Dermis blood vessel endothelial cell (primary cell): ENCODE measurements at places on chromosomes 3 and 15.

GRCh38 chr3:10547413-10547812, 42.0 kb upstream of the ATP2B2 start:
- DNase-seq: no peak

DNA sequence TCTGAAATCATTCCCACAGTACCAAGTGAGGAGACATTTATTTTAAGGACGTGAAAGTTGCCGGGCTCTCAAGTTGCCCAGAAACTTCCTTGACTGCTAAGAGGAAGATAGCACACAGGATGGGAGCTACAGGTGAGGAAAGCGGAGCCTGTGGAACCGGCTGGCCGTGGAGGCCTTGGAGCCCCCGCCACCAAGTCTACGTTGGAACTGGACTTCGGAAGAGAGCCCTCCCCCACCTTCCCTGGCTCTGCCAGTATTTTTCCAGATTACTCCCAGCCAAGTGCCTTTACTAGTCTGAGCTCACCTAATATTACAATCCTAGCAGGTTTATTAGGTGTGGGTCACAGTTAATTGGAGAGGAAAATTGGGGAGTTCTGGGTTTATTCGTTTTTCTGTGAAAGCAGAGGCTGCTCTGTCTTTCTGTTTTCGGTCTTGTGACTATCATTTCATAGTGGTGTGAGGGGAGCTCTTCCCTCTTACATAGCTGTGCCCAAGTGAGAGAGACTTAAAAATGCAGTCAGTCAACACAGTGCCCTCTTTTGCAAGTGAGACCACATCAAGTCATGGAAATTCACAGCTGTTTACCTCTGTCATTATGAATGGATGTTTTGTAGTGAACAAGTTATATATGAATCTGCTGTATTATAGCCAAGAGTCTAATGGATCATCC, 6.8 kb downstream of the BOC start:
- no peak for DNase-seq

- no peak for DNase-seq
Measured at GRCh38 chr15:101171954-101172353, 79.9 kb downstream of the CHSY1 start.

GRCh38 chr3:159074756-159075701, 273.2 kb downstream of the MFSD1 start:
- DNase-seq: no peak

DNA sequence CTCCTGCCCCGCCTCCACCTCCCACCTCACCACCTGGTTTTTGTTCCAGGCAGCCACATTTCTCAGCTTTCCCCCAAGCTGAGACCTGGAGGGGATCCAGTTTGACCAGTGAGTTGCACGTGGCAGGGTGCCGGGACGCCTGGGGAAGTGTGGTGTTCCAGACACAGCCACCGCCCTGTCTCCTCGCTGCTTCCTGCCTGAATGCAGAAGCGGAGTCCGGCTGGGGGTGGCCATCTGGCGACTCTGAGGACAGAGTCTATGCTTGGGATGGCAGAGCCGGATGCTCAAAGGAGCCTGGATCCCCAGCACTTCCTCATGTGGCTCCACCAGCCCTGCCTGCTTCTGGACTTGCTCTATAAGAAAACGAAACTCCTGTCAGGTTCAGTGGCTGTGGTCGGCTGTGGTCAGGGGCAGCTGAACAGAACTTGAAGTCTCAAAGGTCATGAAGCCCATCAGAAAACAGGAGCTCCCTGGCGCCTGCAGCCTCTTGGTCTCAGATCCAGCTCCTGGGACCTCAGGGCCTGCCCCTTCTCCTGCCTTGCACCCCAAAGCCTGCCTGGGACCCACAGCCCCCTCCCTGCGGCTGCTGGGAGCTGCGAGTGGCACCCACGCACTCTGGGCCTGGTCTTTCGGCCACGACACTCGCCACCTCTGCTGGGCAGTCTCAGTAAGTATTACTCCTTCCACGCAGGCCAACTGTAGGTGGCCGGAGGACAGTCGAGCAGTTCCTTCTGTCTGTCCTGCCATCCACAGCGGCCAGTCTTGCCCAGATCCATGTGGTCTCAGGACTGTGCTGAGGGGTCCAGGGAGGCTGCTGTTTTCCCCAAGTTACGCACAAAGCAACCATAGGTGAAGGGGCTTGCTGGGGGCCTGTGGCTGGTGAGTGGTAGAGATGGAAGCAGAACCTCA, 112.8 kb upstream of the MEF2A start:
- peak; percentile 66 for DNase-seq

DNA sequence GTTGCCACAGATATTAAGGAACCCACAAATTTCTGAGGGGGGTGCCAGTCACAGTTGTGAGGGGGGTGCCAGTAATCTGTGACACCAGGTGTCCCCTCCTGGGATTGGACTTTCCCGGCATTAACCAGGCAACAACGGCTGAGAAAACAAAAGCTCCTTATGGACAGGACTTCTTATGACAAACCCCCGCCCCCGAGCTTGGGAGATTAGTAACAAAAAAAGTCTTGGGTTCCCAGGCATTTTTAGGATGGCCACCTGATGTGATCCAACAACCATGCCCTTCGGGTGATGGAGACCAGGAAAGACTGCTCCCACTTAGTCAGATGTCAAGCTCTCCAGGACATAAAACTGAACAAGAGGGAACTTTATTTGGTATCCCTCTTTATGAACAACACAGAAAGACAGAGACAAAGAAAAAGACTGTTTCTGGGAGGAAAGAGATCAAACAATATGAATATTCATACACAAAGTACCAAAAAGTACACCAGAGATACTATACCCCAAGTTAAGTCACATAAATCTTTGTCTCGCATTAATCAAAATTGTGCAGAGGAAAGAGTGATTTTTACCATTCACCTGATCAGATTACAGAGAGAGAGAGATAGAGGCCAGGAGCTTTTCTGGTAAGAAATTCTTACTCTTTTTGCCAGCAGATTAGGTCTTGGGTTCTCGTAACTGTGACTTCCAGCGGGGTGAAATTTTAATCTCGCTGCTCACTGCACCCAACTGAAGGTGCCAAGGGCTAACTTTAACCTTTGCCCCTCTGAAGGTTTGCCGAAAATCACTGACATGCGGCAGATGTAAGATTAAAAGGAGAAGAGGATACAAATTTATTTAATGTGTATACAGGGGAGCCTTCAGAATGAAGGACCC, 61.6 kb downstream of the OSTN start:
- DNase-seq: no peak

DNA sequence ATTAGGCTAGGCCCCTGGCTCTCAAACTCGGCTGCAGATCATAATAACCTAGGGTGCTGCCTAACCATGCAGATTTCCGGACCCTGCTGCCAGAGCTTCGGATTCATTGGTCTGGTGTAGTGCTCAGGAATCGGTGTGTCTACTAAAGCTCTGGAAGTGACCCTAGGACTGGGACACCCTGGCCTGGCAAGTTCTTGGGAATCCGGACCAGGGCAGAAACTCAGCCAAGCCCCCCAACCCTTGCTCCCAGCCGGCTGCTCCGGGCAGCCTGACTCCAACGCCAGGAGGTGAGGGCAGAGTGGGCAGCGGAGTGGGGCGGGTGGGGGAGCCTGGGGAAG, 23.0 kb downstream of the IGDCC3 start:
- no peak for DNase-seq

GRCh38 chr3:189166321-189166720, 5.5 kb upstream of the TPRG1 start:
- DNase-seq: no peak

DNA sequence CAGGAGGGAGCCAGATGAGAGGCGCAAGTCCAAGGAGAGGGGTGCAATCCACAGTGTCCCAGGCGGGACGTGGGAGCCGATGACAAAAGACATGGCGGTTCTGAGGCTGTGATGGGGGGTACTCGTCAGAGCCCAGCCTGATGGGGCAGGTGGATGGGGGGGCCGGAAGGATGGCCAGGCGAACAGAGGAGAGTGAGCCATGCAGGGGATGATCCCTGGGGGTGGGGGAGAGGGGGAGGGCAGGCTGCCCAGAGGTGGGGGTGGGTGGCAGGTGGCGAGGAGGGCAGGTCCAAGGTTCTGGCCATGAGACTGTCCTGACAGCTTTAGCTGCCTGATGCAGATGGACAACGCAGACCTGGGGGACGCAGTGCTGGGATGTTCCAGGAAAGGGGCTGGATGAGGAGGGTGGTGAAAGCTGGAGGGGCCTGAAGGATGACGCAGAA, 8.9 kb upstream of the CSPG4 start:
- no peak for DNase-seq

GRCh38 chr3:44529927-44530326, 25.1 kb upstream of the ZKSCAN7 start:
- peak; percentile 54 for DNase-seq

- DNase-seq: peak; percentile 98
Measured at GRCh38 chr15:66803182-66803729, 101.2 kb downstream of the SMAD6 start.

GRCh38 chr3:190541560-190541959, 27.7 kb downstream of the IL1RAP start:
- DNase-seq: no peak

- no peak for DNase-seq
Measured at GRCh38 chr3:186054792-186055352, 54.0 kb downstream of the ETV5 start.

DNA sequence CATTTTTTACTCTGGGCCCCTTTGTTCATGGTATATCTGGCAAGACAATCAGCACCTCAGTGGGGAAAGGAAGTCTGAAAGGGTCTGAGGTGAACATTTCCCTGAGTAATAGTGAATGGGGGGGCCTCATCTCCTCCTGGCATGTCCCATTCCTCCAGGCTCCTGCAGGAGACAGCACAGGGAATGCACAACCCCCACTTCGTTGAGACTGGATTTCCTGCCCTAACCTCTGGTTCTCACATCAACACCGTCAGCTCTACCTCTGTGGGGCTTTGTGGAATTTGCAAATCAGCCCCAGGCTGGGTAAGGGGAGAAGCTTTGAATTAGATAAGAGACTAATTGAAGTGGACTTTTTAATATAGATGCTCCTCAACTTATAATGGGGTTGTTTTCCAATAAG, 168.3 kb upstream of the TRIM42 start:
- no peak for DNase-seq

- DNase-seq: peak; percentile 8
Measured at GRCh38 chr3:154430014-154430413, at the start of gene GPR149. Gene GPR149 (minus strand): TSS chr3:154430190. CDS start chr3:154429615, 575 bp downstream.

DNA sequence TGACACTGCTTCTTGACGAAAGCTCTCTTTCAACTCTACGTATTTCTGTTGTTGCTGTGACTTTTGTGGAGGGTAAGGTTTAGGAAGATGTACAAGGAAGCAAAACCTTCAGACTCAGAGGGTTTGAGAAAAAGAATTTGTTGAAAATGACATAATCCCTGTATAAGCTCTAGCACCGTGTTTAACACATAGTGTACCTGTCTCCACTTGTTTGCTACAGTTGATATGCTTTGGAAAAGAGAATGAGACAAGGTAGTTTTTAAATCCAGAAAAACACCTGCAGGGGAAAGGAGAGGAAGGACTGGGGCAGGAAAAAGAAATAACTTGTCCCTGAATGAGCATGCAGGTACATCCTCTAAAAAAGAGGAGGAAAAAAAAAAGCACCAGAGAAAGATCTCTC, 29.6 kb upstream of the CP start:
- DNase-seq: no peak

DNA sequence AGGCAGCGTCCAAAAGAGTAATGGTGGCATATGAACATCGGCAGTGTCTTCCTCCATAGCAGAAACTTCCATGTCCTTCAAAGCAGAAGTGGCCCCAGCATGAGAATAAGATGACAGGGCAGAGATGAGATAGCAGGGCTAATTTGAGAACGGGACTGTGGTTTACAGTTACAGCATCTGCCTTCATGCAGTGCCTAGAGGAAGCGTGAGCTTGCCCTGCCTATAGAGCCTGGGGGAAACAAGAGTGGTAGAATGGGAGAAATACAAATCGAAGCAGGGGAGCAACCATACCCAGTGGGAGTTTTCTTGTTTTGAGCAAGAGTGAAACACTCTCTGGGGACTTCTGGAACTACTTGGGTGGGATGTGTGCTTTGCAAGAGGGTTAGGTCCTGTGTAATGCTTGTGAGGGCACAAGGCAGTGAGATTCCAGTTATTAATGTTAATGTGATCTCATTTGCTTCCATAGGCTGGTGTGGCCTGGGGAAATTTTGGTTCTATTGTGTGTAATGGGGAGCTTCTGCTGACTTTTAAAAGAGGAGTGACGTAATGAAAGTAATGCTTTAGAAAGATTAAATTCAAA, 616.9 kb downstream of the ZIC1 start:
- DNase-seq: no peak

DNA sequence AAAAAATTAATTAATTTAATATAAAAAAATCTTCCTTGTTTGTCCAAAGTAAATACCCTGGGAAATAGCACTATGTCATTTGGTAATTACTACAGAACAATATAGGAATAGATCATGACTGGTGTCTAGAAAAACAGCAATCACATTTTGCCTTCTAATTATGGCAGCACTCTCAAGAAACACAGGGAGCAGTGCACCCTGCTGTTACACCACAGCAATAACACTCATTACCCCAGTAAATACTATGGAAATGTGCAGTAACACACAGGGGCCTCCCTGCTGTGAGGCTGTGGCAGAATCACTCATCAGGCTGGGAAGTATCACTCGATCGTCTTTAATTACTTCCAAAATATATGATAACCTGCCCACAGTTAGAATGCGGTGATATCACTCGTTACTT, 646.0 kb downstream of the TUSC7 start:
- DNase-seq: peak; percentile 11

DNA sequence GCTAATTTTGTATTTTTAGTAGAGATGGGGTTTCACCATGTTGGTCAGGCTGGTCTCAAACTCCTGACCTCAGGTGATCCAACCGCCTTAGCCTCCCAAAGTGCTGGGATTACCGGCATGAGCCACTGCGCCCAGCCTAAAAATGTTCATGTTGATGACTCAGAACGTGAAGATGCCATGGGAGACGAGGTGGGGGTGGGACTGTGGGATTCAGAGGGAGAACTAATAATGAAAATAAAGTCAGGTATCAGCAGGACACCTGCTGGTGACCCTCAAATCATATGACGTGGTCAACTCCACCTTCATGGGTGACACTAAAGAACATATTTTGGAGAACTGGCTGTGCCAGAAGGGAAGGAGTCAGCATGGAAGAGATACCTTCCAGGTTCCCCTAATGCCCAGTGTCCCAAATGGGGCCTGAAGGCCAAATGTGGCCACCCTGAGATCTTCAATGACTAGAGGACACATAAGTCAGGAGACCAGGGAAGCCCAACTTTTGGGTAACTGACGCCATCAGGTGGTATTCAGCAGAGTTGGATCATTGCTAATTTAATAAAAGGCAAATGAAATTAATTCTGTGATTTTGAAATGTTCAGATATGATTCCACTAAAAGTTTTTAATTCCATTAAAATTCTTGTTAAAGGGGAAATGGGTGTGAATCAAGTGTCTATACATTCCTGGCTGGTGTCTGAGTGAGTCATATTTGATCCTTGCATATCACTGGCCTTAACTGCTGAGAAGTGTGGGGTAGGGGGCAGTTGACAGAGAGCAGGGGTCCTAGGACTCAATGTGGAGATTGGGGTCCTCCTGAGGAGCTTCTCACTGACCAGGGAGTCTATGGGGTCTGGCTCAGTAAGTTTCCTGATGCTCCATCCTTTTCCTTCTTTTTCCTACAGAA, 88.6 kb upstream of the GSK3B start:
- peak; percentile 72 for DNase-seq

DNA sequence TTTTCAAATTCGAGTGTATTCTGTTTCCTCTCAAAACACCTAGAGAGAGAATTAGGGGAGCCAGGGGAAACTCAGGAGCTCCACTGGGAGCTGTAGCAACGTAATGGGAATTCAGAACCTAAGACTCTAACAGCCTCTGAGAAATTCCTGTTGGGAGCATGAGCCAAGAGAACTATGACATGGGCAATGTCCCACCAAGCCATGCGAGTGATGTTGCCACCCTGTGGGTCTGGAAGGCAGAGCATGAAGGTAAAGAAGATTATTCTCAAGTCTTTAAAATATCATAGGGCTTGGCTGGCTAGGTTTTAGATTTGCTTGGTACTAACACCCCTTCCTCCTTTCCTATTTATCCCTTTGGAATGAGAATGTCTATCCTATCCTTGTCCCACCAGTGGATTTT, 392.6 kb upstream of the ADAMTS9 start:
- DNase-seq: peak; percentile 28
